Mucosa of gallbladder (tissue), 1 donor: ENCODE measurements at places on chromosomes 13 and 19. TPM values are rescaled to one million over a fixed set of nuclear protein-coding genes. Genes with fewer than 3 reads are reported as not detected.

Gene KRTDAP
- total RNA-seq = not detected

DNA sequence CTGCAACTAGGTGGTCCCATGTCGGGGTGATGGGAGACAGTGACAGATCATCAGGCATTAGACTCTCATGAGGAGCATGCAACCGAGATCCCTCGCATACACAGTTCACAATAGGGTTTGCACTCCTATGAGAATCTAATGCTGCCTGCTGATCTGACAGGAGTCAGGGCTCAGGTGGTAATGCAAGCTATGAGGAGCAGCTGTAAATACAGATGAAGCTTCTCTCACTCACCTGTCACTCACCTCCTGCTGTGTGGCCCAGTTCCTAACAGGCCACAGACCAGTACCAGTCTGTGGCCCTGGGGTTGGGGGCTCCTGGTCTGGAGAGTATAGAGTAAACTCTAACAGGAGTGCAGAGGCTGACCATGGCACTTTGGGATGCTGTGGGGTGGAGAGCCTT, 209.2 kb downstream of the DLEU7 start:
- DNase-seq = no peak

GRCh38 chr19:13726323-13726722, 38.0 kb upstream of the MRI1 start:
- no peak for DNase-seq

- no peak for DNase-seq
These were observed 20.9 kb downstream of the CFAP97D2 start for GRCh38 chr13:114199954-114200353.

DNA sequence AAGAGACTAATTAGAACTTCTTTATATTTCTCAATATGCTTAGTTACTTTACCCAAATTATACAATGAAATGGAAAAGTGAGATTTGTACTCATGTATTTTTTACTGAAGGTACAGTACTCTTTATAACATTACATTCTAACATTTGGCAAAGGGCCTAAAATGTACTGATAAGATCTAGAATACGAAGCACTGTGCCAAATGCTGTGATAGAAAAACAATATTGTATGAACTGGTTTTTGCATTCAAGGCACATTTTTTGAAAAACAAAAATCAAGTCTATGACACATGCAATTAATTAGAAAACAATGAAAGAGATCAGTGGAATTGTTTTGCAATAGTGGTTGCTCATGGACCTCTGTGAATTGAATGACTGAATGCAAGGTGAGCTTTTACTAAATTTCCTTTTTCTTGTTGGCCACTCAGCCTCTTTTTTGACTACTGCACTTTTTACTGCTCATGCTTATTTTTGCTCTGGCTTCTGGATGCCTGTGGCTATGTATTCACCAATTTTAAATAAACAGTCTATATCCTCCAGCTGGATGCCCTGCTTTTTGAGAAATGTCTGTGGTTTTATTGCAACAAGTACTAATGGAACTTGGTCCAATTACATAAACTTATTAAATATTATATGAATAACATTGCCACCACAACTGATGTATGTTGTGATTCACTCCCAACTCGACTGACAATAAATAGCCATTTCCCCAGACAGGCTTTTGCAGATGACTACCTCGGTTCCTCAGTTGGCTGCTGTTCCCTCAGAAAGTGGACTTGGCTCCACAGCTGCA, 41.4 kb upstream of the OBI1 start:
- no peak for DNase-seq

Gene SERPINE3
- total RNA-seq = not detected

- DNase-seq = no peak
These were observed 15.5 kb upstream of the SPACA4 start for GRCh38 chr19:48591021-48591420.

- no peak for DNase-seq
These were observed 68.3 kb downstream of the DACH1 start for GRCh38 chr13:71798707-71799106.

Gene PABPC3
- total RNA-seq = 0.14 TPM

Gene FFAR2
- total RNA-seq = 0.17 TPM

DNA sequence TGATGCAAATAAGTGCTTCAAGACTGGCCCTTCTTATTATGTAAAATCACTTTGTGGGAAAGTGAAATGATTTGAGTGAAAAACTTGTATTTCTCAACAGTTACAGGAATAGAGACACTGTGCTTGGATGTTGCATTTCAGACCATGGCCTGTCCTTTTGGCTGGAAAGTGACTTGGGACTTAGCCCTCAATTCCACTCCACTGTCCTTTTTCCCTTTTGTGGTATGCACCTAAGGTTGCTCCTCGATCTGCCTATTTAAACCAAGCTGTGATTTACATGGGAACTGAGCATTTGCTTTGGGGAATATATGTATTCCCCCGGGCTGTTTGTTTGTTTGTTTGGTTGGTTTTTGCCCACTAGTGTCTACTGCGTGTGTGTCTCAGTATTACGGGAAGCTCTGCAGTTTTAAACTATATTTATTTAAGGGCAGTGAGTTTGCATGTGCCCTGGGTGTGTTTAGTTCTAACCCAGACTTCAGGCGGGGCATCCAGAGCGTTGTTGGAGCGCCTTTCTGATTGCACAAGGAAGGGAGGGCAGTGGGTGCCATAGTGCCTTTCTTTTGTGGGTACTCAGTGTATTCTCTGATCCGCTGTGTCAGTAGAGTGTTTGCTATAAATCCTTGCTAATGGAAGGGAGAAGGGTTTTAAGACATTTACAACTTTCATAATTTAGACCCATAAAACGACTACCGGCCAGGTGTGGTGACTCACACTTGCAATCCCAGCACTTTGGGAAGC, 18.2 kb upstream of the RNF113B start:
- no peak for DNase-seq

DNA sequence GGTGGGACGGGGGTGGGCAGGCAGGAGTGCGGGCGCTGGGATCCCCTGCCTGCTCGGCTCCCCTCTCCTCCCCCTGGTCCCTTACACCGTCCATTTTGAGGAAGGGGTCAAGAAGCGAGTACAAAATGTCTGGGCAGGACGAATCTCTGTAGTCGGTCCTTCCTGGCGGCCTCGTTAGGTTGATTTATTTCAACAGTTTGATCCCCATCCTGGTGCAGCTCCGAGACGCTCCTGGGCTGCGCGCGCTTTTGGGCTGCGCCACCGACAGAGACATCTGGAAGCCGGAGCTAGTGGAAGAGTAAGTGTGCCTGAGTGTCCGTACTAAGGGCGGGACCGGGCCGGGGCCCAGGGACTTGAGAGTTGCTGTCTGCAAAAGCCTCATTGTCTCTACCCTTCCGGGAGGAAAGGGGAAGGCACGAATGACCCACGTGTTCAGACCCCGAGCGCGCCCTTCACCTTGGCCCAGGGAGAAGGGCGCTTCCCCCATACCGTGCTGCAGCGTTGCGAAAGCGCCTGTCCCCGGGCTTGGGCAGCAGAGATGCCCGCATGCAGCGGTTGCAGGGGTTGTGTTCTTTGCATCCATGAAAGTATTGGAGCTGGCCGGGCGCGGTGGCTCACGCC, 1.8 kb downstream of the ZNF114 start:
- DNase-seq = no peak

Gene HCN2
- total RNA-seq = 0.40 TPM

Gene ZNF493
- 31.6 TPM for total RNA-seq

GRCh38 chr19:40242480-40242879, 16.0 kb upstream of the CCNP start:
- DNase-seq = no peak

DNA sequence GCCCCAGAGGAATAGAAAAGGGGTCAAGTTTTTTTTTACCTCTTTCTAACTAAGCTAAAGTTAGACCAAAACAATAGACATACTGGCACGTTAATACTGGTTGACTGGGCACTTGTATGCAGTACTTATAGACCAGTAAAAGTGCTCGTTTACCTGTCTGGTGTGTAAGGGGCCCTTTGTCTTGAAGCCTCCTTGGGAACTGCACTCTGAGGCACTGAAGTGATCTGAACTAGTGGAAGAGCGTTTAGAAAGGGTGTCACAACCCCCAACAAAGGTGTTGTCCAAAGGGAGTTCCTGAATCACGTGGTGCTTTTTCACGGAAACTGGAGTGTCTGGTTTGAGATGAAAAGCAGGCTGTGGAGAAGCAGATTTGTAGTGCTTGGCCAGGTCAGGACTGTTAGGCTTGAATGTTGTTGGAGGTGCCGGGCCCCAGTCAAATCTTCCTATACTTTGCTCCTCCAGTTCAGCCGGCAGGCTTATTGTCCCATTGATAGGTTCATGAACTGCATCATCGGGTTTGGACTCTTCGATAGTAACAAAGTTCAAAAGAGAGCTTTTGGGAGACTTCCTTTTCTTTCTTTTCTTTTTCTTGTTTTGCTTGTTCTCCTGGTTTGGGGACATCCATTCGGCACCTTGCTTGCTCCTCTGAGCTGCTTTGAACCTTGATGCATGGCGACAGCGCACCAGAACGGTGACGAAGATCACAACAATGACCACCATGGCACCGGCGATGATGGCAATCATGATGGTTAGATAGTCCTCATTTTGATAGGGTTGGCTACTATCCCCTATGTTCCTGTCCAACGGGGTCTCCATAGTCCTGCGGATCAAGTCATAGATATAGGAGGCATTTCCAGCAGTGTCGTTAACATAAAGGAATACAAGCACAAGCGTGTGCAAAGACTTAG, 4.6 kb downstream of the PCDH9 start:
- no peak for DNase-seq

DNA sequence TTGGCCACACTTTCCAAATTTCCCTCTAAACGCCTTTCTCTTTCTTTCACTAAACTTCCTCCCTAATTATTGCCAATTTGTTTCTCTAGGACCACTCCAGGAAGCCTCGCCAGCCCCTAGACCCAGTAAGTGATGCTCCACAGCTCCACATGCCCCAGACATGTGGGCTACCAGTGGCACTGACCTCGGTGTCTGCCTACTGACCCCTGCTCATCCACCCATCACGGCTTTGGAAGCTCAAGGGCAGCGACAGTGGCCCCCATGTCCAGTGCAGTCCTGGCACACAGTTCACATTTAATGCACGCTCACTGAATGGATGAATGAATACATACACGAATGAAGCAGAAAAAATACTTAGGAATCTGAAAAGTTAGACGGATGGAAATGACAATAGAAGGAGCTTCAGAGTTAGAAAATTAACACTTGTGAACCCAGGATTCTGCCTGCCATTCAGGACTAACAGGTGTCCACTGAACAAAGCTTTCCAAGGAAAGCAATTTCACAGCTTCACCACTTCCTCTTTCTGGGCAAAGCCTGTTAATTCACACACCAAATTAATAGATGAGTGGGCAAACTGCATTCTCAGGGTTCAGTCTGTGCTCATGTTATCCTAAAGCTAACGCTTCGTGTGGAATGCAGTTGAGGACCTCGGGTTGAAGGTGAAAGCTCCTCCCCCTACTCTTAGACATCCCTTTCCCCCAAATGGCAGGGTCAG, 50.9 kb downstream of the CCDC70 start:
- DNase-seq = no peak

- no peak for DNase-seq
These were observed 17.1 kb upstream of the CLC start for GRCh38 chr19:39754971-39755370.

DNA sequence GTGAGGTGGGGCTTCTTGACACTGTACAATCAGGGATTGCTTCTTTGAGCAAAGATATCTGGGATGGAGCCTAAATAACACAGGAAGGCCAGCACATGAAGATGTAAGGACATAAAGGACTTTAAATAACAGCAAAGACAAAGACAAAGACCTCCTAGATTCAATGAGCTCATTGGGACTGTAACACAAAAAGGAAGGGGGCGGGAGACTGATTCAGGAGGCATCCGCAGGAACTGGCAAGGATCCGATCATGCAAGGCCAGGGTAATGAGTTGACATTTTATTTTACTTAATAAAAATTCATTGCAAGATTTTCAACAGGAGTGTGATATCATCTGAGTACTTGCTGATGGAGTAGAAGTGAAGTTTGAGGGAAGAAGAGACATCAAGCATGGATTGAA, 121.5 kb downstream of the LHFPL6 start:
- DNase-seq = no peak

GRCh38 chr19:18650468-18651041, 13.7 kb downstream of the KLHL26 start:
- peak; percentile 55 for DNase-seq

- no peak for DNase-seq
These were observed 147.3 kb upstream of the GPC6 start for GRCh38 chr13:93079294-93079693.

GRCh38 chr13:37914781-37915391, 45.3 kb upstream of the TRPC4 start:
- DNase-seq = no peak

Gene CCDC8
- total RNA-seq = 8.5 TPM

DNA sequence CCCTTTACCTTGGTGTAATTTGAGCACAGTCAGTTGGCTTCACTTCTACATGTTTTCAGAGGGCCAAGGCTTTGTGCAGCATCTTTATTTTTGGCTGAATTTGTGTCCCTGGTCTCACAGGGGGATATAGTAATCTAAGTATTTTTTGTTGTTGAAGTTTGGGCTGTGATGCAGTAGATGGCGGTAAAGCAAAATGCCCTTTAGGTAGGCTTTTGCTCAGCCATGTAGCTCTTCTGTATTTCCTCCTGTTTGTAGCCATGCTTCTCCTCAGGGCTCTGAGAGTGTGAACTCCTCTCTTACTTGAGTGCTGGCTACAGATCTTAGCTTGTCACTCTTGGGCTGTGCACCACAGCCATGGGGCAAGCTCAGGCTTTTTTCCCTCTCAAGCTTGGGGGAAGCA, 328.6 kb downstream of the SLITRK5 start:
- DNase-seq = no peak

- no peak for DNase-seq
These were observed 45.0 kb upstream of the ZMYM5 start for GRCh38 chr13:19908350-19908986.

Gene HSPH1
- 114 TPM for total RNA-seq

DNA sequence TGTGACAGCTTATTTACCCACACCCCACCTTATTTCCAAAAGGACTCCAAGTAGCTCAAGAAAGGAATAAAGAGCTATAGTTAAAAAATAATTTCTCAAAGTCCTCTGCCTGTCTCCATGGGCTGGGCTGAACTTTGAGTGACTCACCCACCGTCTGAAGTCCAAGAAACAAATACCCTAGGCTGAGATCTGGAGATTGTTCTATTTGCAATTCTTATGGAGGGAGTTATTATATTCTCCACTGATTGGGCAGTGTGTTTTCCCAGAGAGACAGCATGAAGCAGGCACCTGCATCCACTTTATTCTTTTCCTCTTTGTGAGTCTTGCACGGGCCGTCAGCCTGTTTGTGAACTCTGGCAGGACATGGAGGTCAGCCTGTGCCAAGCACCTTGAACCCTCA, 63.2 kb downstream of the SHISA2 start:
- DNase-seq = no peak

Gene NCR1
- total RNA-seq = 0.32 TPM

GRCh38 chr13:96020931-96021330, 32.3 kb downstream of the UGGT2 start:
- DNase-seq = no peak
